ENCODE measurements at places on chromosomes 16 and 17.

DNA sequence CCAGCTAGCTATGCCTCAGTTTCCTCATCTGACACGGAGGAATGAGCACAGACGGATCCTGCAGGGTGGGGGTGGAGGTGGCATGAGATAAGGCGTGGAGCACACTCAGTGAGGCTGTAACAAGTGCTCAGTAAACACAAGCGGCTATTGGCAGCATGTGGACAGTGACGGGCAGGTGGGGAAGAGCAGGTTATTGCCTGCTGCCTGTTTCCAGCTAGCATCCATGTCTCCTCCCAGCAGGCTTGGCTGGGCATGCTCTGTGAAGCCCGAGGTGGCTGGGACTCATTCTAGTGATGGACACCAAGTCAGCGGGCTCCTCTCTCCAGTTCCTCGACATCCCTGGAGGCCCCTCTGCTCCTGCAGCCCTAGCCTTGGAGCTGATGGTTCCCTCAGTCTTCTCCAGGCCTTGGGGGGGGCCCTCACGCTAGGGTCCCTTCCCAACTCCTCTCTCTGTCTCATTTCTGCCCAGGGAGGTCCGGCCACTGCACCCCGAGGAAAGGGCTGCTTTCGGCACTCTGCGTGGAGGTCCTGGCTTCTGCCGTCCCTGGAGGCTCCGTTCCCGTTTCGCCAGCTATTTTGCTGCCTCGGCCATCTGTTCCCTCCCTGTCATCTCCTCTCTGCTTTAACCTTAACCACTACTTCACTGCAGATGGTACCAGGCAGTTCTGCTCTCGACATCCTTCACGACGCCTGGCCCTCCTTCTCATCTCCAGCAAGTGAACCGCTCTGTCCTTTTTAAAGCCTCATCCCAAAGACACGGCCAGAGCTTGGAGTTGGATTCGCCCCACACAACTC lies 6.2 kb downstream of the RTN4RL1 start:
- DNase-seq, result no peak

- DNase-seq, result no peak
These were observed 10.2 kb downstream of the CYB561 start for GRCh38 chr17:63435681-63436522.

- no peak for DNase-seq
These were observed 364.4 kb downstream of the SEC14L1 start for GRCh38 chr17:77505181-77505639.

- DNase-seq, result no peak
These were observed 20.3 kb downstream of the COPRS start for GRCh38 chr17:31838636-31839225.

GRCh38 chr16:56616608-56617211 lies 8.3 kb downstream of the MT2A start:
- no peak for DNase-seq

DNA sequence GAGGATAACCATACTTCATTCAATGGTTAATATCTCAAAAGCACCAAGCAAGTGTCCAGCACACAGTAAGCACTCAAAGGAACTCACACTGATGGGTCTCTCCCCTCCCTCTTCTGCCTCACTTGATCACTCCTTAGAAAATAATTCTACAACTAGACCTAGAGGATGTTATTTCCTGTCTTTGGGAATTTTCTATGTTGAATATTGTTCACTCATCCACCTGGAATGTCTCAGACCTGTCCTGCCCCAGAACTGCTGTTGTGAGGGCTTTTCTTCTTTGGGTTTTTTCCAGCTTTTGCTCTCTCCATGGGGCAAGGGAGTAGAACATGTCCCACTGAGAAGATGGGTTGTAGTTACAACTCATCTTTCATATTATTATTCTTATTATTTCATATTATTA lies 25.3 kb downstream of the NXPH3 start:
- DNase-seq, result no peak

GRCh38 chr17:14448818-14449217 lies 147.9 kb downstream of the HS3ST3B1 start:
- no peak for DNase-seq

- no peak for DNase-seq
These were observed 7.5 kb upstream of the CDH5 start for GRCh38 chr16:66359012-66359411.

DNA sequence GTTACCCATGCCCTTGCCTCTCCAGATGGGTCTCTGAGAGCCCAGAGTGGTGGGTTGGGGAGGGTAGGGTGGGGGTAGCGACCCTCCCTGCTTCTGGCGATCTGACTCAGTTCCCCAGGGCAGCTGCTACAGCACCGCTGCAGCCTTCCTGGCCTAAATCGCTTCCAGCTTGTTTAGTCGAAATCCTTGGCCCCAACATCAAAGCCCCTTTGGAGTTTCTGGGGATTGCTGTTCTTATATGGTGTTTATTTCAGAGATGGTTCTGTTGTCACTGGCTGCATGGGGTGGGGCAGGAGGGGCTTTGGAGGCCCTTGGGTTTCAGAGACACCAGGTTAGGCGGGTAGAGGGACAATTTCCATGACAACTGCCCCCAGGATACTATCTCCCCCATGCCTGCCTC lies 35.9 kb downstream of the FZD2 start:
- DNase-seq, result no peak

DNA sequence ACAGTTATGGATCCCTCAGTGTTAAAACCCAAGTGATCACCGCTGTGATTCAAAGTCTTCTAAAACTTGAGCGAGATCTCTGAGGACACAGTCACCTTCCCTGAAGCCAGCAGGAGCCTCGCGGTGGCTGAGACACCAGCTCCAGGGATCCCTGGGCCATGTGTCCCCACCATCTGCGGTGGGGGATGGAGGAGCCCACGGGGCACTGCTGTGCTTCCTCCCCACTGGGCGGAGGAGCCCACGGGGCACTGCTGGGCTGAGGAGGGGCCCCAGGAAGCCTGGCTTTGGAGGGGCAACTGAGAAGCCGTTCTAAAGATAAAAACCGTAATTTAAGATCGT lies 65.7 kb upstream of the METRNL start:
- no peak for DNase-seq

DNA sequence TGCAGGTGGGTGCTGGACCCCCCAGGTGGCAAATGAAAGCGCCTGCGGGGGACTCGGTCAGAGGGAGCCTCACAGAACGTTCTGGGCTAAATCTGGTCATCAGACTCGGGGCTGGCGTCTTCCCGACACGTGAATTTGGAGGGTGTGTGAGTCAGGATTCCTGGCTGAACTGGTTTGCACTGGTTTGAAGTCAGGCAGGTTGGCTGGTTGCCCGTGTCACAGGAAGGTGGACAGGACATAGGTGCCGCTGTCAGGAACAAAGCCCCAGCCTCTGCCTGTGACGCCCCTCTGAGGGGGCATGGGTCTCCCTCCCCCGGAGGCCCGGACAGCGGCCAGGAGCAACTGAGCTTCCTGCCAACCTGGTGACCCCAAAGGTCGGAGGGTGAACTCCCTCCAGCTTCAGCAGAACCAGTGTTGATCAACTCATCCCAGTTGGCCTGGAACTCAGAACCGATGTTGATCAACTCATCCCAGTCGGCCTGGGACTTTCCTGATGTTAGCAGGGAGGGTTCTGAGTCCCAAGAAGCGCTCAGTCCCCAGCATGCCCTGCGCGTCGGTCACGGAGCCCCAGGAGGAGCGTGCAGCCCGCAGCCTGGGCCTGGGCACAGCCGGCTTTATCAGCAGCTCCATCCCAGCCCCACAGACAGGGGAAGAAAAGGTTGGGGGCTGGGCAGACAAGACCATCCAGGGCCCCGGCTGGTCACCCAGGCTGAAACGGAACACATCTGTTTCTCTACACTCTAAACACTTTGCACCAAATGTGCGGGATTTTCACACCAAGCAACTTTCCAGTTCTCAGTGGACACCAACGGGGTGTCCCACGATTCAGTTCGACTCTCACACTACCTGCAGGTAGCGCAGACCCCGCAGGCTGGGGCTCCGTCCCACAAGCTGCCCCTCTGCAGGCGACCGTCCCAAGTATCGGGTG lies 14.4 kb upstream of the METRNL start:
- DNase-seq, result no peak

- no peak for DNase-seq
These were observed 6.0 kb downstream of the CLEC16A start for GRCh38 chr16:10950393-10950792.

GRCh38 chr17:73639932-73640331 lies 4.3 kb downstream of the SDK2 start:
- no peak for DNase-seq

- peak; percentile 25 for DNase-seq
These were observed 19.7 kb upstream of the MEIOC start for GRCh38 chr17:44636562-44636961.

DNA sequence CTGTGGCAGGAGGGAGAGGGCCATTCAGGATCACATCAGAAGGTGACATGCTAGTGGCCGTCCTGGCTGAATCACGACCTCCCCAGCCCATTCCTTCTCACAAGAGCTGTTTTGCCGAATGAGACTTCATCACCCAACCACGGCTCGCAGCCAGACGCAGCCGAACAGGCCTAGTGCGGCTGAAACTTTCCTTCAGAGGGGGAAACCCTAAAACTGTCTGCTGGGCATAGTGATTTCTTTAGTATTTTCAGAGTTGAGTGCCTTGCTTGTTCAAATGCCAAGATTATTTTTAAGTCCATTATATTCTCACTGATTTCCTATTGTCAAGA lies 343.7 kb downstream of the CPPED1 start:
- no peak for DNase-seq

DNA sequence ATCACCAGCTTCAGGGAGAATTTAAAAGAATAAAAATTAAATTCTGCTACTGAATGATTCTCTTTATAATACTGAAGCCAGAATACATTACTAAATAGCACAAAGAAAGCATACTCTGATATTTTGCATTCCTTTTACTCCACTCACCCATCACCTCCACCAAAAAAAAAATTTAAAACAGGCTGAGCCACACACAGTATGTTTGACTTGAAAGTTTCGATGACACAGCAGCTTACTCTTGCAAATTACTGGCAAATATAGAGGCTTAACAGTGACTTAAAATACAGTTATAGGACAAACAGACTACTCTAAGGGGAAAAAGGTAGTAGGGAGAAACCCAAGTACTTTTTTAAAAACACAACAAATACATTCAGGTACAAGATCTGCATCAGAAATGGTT lies 39.2 kb downstream of the GPATCH8 start:
- DNase-seq, result peak; percentile 14

DNA sequence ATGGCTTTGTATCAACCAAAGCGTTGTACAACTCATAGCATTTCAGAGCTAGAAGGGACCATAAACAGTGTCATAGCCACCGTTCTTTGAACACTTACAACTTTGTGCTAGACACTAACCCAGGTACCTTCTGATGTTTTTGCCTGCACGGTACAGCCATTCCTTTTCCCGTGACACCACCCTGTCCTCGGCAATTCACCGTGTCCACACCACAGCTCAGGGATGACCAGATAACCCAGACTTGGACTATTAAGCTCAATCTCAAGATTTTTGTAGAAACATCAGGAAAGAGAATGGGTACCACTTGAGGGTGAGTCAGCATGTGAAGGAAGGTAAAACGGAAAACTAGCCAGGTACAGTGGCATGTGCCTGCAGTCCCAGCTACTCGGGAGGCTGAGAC lies 9.8 kb upstream of the CBFB start:
- no peak for DNase-seq

DNA sequence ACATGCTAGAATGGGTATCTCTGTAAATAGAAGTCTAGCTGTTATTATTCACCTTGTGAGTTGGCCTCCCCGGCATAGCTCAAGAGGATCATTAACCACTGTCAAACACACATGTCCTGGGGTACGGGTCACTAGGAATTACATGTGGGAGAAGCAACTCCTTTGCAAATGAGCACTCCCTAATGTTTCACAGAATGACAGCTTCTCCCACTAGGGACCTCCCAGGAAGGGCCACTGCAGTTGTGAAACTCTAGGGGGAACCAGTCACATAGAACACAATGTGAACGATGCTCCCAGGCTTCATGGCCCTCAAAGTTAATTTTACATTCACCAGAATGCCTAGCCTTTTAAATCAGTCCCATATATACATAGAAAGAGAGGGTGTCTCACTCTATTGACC lies 12.4 kb upstream of the ZNF19 start:
- no peak for DNase-seq

DNA sequence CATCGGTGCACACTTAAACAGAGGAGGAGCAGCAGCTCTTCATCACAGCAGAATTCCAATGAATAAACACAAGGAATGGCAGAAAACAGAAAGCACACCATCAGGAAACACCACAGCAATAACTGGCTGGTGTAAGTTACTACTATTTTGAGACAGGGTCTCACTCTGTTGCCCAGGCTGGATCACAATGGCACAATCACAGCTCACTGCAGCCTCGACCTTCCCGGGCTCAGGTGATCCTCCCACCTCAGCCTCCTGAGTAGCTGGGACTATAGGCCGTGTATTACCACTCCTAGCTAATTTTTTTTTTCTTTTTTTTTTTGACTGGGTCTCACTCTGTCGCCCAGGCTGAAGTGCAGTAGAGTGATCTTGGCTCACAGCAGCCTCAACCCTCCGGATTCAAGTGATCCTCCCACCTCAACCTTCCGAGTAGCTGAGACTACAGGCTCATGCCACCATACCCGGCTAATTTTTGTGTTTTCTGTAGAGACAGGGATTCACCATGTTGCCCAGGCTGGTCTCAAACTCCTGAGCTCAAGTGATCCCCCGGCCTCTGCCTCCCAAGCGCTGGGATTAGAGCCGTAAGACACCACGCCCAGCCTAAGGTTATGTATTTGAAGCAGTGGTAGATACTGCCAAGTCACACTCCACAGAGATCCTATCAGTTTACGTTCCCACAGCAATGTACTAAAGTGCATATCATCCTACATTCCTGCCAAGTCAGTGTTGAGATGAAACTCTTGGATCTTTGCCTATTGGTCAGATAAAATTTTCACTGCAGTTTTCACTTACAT lies 20.7 kb downstream of the TRAP1 start:
- DNase-seq, result peak; percentile 86

- no peak for DNase-seq
These were observed 151.7 kb downstream of the PRKCB start for GRCh38 chr16:23987443-23987842.

- DNase-seq, result no peak
These were observed at the start of gene CSF3 for GRCh38 chr17:40015005-40015997. Gene CSF3 (plus strand): TSS chr17:40015440. CDS start chr17:40015475, 35 bp downstream.

- DNase-seq, result no peak
These were observed 8.4 kb downstream of the TMEM98 start for GRCh38 chr17:32936186-32936893.

DNA sequence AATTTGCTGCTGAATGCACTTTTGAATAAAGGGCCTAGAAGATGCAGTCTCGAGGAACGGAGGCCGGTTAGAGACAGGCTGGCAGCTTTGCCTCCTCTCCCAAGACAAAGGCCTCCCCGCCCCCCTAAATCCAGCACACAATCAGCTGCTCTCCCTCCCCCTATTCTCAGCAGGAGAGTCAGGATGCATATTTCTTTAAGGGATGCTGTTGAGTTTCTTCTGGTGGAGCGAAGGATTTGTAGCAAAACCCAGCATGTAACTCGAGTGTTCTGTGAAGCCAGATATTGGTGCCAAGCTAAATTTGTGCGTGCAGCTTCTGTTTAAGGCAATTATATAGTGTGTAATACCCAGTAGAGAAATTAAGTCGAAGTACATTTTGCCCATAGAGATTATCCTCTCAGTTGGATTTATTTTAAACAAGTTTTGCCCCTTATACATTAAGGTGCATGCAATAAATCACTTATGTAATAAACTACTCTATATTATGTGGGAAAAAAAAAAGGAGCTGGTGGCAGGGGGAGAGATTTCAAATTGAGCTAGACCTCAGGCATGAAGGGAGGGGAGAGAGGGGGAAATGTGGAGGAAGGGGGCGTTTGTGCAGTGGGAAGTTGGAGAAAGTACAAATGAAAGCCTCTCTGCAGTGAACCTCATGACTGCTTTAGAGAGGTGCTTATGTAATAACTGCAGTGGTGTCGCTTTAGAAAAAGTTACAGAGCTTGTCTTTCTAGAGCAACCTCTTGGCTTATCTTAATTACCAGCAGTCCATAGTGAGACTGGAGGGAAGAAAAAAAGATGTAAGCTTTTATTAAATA lies 599.2 kb downstream of the MAF start:
- DNase-seq, result no peak

- no peak for DNase-seq
These were observed 20.3 kb downstream of the MSI2 start for GRCh38 chr17:57276621-57277020.

Data from BJ (cell line).